ENCODE measurements at places on chromosomes 3 and 15.
A peak's percentile ranks its signal among the peaks of the same experiment; 100 is the strongest.

- DNase-seq = no peak
These were observed 28.9 kb downstream of the TKT start for GRCh38 chr3:53226841-53227407.

GRCh38 chr3:195886181-195887141 is 21.9 kb downstream of the TNK2 start:
- no peak for DNase-seq

DNA sequence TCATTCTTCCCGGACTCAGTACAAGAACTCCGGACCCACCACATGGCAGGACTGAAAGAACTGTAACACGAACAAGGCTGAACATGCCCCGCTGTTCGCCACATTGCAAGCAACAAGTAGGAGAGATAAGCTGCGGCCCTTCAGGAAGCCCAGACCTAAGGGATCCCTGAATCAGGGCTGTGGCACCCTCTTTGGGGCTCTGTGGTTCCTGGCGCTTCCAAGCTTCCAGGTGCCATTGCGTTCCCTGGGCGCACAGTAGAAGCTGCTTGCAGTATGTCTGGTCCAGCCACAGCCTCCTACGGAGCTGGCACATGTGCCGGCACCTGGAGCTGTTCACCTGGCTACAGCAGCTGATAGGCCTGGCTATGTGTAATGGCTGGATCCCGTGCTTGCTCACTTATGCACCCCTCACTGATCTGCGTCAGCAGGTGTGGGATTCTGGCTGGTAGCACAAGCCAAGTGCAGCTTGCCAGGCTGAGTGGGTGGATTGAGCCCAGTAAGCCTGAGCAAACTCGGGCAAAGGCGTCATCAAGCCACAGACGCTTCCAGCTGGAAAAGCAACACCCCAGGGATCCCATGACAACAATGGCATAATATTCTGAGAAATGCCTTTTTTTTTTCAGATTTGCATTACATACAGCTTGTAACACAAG is 748.6 kb upstream of the GBE1 start:
- DNase-seq = no peak

DNA sequence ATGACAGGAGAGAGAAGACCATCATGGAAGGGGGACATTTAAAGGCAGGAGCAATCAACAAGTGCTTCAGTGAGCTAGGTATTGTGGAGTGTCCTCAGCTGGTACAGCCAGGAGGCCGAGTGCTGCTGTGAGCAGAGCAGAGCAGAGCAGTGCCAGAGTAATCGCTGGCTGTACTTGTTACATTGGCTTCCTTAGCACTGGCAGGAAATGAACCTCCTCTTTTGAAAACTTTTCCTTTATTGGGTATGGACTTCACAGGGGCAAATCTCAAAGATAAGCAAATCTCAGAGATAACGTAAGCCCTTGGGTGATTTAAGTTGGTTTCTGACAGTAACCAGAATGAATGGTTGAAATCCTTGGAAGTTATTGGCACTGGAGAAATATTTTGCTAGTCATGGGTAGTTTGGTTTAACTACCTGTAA is 2.1 kb downstream of the SH3GL3 start:
- no peak for DNase-seq

GRCh38 chr3:46609944-46610722 is 2.2 kb upstream of the FAM240A start:
- DNase-seq = no peak

- no peak for DNase-seq
These were observed 357.6 kb downstream of the GABRG3 start for GRCh38 chr15:27328608-27329007.

DNA sequence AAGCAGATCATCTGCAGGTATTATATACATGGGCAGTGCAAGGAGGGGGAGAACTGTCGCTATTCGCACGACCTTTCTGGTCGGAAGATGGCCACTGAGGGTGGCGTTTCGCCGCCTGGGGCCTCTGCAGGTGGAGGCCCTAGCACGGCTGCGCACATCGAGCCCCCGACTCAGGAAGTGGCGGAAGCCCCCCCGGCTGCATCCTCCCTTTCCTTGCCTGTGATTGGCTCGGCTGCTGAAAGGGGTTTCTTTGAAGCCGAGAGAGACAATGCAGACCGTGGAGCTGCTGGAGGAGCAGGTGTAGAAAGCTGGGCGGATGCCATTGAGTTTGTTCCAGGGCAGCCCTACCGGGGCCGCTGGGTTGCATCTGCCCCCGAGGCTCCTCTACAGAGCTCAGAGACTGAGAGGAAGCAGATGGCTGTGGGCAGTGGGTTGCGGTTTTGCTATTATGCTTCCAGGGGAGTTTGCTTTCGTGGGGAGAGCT is 639 bp downstream of the MKRN3 start:
- DNase-seq = peak; percentile 31

DNA sequence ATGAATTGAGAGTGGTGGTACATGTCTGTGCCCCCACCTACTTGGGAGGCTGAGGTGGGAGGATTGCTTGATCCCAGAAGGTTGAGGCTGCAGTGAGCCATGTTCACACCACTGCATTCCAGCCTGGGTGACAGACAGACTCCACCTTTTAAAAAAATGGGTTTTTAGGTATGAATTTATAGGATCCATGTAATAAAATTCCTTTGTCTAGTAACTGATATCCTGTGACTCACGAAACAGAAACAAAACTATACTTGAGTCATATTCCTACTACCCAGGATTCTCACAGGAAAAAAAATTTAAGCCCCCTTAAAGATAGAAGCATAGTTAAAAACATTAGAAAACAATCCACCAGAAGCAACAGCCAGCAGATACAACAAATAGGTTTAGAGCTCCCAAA is 10.0 kb upstream of the CRTC3 start:
- DNase-seq = no peak

GRCh38 chr15:51170882-51171633 is 76.4 kb upstream of the TNFAIP8L3 start:
- no peak for DNase-seq

GRCh38 chr15:84949043-84949442 is 32.6 kb upstream of the PDE8A start:
- no peak for DNase-seq

DNA sequence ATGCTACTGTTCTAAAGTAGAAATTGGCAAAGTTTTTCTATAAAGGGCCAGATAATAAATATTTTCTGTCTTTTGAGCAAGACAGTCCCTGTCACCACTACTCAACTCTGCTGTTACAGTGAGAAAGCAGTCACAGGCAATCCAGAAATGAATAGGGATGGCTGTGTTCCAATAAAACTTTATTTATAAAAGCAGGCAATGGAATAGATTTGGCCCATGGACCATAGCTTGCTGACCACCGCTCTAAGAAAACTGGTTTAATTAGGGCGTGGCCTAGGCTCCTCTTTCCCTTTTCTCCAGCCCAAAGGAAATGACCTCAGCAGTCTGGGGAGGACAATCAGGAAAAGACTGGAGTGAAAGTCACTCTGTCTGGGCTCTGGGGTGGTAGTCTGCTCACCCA is 183.8 kb downstream of the MEGF11 start:
- no peak for DNase-seq

- no peak for DNase-seq
These were observed 14.2 kb downstream of the IQGAP1 start for GRCh38 chr15:90402223-90402622.

- DNase-seq = no peak
These were observed 22.0 kb downstream of the TGFBR2 start for GRCh38 chr3:30628205-30628900.

GRCh38 chr3:66200147-66200546 is 20.7 kb upstream of the SLC25A26 start:
- no peak for DNase-seq

- peak; percentile 74 for DNase-seq
These were observed 89.7 kb downstream of the AQP9 start for GRCh38 chr15:58227706-58228543.

DNA sequence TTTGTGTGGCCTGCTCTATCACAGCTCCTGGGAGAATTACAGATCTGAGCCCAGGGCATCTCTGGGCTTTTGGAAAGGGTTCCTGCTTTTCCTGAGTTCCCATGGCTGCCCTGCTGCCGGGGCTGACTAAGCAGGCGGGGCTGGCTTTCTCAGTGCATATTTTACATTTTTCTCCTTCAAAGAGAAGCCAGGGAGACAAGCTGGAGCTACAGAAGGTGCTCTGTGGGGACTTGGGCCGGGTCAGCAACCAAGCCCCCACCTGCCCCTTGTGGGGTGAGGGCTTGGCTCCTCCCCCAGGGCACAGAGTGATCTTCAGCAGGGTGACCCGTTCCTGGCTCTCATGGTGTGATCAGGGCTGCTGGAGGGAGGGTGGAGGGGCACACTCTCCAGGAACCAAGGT is 17.4 kb downstream of the ABTB1 start:
- no peak for DNase-seq

DNA sequence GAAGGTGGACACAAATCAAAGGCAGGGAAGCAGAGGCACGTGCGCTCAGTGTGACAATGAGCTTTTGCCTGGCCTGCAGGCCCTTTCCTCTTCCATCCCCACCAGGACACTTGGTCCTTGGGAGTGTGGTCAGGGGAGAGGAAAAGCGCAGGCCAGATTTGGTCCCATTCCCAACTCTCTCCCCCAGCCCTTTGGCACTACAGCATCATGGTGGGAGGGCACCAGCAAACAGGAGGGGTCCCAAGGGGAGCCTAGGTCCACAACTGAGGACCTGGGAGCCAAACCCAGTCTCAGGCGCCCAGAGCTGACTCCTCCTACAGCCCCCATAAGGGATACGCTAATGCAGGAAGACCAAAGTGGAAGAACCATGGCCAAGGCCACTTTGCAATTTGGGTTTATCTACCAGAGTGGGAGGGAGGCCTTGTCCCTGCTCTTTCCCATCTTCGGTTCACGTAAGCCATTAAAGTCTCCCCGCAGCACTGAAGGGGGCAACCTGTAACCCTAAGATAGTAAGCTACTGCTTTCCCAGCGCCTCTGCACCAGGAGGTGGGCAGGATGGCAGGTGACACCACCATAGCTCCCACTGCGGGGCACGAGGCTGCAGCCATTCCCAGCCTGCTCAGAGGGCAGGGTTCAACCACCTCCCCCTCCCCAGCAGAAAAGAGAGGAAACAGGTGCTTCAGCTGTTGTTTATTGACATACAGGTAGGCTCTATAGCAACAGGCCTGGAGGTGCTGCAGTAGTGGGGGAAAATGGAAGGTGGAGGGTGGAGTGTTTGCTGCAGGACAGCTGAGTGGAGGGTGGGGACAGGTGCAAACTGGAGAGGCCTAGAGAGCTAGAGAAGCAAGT is 993 bp upstream of the GRAMD2A start:
- DNase-seq = no peak

DNA sequence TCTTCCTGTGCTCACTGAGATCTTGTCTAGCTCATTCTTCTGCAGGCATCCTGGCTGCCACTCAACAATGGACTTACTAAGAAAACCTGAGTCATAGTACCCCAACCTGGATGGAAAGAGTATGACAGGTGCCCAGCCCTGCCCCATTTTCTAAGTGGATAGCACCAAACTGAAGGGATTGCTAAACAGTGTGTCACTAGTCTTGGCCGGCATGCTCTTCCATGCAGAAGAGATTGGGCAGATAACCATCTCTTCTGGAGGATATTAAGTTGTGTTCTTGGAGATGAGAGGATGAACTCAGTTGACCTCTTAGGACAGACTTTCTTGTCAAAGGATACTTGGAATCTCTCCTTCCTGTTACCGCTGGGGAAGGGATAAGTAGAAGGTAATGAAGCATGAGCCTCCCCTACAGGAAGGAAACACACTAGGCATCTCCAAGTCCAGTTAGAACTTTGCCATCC is 797.5 kb downstream of the AGBL1 start:
- no peak for DNase-seq

DNA sequence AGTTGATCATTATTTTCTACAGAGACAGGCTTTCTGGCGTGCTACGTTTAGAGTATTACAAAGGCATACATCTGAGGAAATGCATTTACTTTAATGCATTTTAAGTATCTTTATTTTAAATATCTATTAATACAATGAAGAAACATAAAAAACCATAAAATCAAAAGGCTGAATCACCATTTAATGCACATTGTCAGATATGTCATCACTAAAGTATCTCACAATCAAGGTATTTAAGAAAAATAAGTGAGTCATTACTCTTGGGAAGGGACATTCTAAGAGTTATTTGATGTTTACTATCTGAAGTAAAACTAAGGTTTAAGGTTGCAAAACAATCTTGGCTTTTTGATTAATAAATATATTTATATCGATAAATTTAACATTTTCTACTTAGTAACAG is 102.2 kb downstream of the CTNNB1 start:
- DNase-seq = no peak

GRCh38 chr15:85543741-85544155 is 163.3 kb downstream of the AKAP13 start:
- DNase-seq = peak; percentile 3

DNA sequence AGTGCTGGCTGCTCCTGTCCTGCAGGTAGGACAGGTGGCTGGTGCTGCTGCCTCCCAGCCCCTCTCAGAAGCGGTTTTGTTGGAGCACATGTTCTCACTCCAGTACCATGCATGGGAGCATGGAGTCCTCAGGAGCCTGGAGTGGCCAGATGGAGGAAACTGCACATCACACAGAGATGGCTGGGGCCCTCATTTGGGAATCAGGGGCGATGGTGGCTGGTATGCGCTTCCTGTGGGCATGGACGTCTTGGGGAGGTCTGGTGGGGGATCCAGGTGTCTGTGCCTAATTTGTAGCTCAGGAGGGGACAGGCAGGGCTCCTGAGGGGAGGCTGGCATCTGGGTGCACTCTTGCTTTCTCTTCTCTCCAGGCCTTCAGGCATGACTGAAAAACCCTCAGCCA is 168.2 kb downstream of the KLF13 start:
- no peak for DNase-seq

DNA sequence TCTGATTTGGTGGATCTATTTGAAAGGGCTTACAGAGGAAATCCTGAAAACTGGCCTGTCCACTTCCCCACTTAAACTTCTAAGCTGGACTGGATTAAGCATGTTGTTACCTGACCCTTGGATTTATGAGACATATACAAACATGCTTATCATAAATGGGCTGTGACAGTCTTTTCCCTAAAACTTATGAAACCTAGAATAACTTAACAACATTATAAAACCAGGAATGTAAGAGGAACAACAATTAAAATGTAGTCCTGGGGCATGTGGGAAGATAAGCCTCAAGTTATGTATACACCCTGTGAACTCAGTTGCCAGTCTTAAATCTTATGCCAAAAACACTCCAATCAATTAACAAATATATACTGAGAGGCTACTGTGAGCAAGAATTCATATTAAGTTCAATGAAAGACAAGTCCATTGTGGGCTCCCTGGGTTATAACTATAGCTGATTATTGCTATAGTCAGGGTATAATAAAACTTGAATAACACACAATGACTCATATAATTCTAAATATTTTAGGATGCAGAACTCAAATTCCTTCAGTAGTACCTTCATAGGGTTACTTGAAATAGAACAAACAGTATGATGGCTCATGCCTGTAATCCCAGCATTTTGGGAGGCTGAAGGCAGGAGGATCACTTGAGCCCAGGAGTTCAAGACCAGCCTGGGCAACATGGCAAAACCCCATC is 87.2 kb upstream of the PPIB start:
- DNase-seq = no peak

DNA sequence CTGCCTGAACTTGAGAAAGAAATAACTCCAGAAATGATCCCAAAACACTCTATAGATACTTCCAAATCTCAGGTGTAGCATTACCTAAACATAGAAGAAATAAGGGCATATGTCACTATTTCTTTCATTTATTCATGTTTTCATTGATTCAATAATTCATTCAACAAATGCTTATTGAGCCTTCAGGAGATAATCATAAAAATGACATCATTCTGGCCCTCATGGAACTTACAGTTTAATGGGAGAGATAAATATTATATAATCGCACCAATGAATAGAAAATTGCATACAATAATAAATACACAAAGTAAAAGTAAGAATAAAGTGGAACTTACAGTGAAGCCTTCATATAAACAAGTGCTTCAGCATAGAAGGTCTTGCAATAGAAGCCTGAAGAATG is 58.1 kb upstream of the NR2F2 start:
- DNase-seq = no peak
